ENCODE measurements at places on chromosomes 16 and 17.

- no peak for DNase-seq
These were observed 4.6 kb downstream of the COG7 start for GRCh38 chr16:23448392-23448791.

- no peak for DNase-seq
These were observed 6.6 kb downstream of the VASN start for GRCh38 chr16:4378161-4378666.

- DNase-seq = no peak
These were observed 485 bp downstream of the DNAJA3 start for GRCh38 chr16:4426021-4426684.

DNA sequence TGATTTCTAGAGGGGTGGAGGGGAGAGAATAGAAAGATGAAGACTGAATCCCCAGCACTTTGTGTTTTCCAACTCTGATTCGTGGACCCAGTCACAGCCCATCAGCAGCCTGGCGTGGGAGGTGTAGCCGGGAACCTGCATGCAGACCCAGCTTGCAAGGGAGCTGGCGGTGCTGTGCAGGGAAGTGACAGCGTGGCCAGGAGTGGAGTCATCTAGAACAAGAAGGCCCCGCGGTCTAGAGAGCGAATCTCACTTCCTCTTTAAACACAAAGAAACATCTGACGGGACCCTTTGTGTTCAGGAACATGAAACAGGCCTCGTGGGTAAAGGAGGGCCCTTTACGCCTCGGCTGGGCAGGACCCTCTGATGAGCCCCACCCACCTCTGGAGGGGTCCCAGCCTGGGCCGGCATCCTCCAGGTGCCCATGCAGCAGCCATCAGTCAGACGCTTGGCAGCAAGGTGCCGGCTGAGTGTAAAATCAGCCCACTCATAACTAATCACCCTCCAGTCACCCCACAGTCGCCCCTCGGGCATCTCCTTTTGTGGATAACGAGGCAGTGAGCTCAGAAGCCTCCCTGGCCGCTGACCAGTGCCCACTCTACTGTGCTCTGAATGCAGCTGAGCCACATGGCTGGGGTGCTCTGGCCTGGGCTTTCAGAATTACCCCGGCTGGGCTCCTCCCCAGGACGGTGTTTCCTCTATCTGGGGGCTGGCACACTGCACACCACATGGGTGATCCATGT lies 4.4 kb downstream of the SNAI3 start:
- DNase-seq = no peak

DNA sequence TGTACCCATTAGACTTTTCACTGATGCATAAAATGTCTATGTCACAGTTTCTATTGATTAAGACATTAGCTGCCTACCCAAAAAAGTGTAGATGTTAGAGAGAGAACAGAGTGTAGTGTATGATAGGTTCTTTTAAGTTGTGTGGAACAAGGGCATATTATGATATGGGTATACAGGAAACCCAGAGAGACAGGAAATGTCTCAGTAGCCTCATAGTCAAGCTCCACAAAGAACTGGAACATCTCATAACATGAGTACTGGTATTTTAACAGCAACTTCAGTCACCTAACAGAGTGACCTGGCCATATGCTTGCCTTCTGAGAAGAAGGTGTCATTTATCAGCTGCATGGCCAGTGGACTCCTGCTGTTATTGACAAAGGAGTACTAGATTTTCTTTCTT lies 128.1 kb downstream of the RGS9 start:
- no peak for DNase-seq

GRCh38 chr17:413706-414380 lies 61.2 kb upstream of the RPH3AL start:
- DNase-seq = no peak

DNA sequence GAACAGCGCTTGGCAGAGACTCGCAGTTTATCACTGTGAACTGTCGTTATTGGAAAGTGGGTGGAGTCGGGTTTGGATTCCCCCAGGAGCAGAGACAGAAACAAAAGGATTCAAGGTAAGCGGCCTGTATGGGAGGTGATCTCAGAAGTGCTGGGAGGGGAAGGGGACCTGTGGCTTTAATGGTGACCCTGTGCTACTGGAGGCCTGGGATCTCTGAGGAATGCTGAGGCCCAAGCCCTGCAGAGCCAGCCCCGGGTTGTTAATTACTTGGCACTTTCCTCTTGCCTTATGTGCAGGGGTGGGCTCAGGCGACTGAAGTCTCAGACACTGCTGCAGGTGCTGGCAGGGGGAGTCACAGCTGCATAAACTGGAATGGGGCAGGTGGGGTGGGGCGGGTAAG lies 27.4 kb downstream of the IRF8 start:
- no peak for DNase-seq

DNA sequence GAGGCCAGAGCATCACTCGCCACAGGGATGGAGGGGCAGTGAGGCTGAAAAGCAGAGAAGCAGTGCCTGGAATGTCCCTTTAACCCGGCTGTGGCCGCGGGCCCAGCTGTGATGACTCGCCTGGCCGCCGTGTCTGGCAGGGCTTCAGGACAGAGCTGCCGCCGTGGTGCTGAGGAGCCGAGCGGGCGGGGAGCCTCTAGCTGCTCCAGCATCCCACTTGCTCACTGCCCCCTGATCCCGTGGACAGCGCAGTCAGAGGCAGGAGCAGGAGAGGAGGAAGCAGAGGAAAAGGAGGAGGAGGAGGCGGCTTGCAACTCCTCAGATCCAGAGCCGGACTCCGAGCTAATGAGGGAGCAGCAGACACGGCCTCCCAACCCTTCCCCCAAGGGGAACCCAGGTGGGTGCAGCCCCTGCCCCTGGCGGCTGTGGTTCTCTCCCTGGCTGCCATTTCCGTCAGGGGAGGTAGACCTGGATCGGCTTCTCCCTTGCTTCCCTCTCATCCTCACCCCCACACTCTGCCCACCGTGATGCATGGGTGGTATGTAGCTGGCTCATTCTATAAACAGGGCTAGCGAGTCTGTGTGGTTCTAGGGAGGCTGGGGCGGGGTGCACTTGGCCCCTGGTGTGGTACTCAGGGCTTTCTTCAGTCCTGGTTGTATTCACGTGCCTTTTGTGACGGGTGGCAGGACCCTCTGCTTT lies 165.7 kb downstream of the CMIP start:
- DNase-seq = no peak

DNA sequence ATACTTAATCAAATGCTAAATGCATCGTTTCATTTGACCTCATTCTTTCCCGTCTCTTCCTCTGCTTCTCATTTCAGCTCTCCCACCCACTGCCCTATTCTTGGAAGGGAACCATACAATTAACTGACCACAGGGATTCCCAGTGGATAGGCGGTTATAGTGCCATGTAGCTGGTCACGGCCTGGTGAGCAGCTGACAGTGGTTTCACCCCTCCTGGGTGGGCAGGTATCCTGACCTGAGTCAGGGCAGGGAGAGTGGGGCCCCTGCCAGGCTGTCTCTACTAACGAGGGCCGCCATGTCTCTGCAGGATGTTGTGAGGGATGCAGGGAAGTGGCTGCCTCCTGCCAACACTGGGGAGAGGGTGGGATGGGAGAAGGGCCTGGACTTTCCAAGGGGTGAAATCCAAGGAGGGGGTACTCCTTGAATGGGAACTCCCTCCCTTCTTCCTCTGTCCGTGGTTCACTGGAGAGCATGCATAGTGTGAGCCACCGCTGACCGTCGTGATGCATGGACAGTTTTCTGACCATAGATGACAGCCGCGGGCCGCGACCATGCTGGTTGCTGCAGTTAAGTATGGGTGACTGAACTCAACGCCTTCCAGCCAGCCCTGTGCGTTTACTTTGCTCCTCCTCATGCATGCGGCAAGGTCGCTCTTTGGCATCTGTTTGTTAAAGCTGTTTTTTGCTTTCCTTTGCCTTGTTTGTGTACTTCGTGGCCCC lies 95.9 kb downstream of the RPTOR start:
- DNase-seq = no peak

DNA sequence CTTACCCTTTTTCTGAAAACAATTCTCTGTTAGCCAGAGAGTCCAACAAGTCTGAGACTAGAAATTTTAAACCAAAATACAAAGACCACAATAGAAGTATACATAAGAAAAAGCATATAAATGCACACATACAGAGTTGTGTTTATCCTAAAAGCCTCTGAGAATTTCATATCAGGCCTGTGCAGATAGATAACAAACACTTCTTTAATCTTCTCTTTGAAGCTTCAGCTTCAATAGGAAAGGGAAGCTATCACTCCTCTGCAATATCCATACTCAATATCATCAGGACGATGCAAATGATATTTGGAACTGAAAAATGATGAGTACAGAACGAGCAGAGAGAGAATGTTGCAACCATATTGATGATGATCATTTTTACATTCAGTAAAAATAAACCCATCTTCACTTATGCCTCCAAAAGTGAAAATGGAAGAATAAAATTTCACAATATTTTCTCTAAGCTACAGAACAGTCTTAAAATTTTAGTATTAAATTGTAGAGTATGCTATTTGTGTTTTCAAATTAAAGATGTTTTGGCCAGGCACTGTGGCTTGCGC lies 61.6 kb downstream of the SKAP1 start:
- DNase-seq = no peak

DNA sequence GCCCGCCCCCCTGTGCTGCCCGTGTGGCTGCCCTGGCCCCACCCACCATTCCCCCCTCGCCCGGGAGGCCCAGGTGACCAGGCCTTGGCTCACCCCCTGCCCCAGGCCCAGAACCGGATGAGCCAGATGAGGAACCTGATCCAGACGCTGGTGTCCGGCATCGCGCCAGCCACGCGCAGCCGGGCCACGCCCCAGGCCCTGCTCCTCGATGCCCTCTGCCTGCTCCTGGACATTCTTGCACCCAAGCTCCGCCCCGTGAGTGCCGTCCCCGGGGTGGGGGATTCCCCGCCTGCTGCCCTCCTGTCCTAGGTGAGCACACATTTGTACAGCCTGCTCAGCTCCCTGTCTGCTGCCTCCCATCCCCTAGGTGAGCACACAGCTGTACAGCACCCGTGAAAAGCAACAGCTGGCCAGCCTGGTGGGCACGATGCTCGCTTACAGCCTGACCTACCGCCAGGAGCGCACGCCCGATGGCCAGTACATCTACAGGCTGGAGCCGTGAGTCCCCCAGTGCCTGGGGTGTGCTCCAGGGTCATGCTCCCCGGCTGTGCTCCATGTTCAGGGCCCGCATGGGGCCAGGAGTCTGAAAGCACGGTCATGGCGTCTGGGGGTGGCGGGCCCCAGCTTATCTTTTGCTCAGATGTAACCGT lies 4.8 kb downstream of the GNG13 start:
- no peak for DNase-seq

GRCh38 chr17:39647256-39647655 lies 10.3 kb downstream of the STARD3 start:
- DNase-seq = no peak

GRCh38 chr16:68940816-68941215 lies 97.5 kb downstream of the TANGO6 start:
- DNase-seq = no peak

- DNase-seq = no peak
These were observed 44.7 kb downstream of the NEUROD2 start for GRCh38 chr17:39562976-39563375.

DNA sequence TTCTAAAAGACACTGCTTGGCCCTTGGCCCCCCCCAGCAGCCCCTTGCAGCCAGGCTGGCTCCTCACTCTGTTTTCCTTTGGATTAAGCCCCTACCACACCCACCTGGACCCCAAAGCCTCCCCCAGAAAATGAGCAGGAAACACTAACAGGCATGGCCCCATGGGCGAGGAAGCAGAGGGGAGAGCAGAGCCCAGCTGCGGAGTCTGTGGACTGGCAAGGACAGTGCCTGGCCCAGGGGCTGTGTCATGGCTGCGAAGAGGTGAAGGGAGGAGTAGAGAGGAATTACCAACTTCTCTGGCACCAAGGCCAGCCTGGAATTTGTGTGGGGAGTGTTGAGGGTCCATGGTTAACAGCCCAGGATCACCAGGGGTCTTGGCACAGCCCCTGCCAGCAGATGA lies 47.4 kb downstream of the MRC2 start:
- no peak for DNase-seq

DNA sequence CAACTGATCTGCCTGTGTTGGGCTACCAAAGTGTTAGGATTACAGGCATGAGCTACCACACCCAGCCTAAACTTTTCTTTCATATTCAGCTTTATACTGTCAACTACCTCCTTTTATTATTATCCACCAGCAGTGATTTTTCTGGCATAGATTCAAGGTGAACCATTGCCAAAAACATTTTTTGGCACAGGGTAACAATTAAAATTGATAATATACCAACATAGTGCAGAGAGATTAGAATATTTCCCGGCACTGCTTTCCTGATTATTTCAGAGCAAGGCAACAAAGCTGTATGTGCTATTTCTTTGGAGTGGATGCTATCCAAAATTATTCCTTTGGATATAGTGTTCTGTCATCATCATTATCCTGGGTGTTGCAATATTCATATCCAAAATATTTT lies 781.6 kb upstream of the SOX9 start:
- no peak for DNase-seq

DNA sequence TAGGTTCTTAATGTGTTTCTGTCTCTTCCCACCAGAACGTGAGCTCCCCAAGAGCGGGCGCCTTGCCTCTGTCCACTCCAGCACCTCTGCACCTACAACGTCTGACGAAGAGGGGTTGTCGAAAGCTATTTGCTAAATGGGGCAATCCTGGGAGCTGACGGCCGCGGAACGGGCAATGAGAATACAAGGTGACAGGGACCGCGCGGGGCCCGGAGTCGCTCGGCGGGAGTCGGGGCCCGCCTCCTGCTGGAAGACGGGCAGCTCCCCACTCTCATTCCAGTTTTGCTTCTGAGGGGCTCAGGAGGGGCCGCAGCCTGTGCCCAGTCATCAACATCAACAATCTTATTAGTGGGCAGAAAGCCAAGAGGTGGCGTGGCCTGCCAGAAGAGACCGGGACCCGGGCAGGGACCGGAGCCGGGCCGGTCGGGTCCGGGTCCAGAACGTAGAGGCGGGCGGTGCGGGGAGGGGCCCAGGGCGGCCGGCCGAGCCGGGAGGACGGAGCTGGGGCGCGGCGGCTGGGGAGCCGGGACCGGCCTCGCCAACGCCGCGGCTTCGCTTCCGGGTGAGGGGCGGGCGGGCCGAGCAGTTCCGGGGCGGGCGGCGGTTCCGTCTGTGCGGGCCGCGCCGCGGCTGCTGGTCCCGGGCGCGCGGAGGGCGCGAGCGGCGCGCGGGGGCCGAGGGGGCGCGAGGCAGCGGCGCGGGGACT lies at the start of gene MOSMO:
Gene MOSMO (plus strand): TSS at position 603 of the 706 bp plus-strand sequence. CDS start 191 bp downstream, outside the sequence.
- DNase-seq = peak; percentile 25

DNA sequence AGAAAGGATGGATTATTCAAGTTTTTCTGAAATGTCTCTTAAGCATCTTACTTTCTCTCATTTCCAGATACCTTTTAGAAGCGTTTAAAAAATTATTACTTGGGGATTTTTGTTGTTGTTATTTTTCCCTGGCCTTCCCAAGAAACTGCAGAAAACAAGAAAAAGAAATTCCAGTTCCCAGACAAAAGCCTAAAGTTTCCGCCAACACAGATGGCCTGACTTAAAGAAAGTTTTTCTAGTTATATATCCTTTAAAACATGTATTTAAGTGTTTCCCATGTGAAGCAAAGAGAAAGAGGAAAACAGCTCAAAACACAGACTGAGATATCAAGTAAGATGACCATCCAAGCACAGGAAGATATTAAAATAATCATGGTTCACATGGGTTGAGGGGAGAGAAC lies 401.7 kb upstream of the MAF start:
- no peak for DNase-seq

- DNase-seq = no peak
These were observed 494.2 kb upstream of the CDH8 start for GRCh38 chr16:62530426-62530825.

GRCh38 chr17:46152423-46152822 lies 40.8 kb downstream of the KANSL1 start:
- no peak for DNase-seq
